ENCODE measurements at places on chromosomes 5 and 9.

DNA sequence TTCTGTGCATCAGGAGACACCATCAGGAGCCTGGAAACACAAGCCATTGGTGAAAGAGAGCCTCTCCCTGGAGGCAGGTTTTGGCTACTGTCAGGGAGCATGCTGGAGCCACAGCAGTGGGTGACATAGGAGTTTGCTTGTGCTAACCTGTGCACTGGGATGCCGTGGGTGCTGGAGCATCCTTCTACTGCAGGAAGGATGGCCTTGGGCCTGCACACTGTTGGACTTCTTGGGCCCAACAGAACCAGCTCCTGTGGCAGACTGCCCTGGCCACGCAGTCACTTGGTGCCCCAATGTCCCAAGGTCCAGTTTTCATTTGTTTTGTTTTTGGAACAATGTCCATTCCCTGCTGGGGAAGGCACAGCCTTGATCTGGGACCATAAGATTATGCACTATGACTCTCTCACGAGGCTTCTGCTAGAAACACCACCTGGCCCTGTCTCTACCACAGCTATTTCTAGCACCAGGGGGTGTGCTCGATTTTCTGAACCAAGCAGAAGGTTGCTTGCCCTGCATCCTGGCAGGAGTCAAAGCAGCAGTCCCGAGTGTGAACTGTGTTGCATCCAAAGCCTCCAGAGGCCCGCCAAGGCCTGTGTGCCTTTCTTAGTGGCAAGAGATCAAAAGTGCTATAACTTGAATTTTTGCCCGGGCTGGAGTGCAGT is 5.5 kb upstream of the LTC4S start:
- no peak for DNase-seq

GRCh38 chr5:94467954-94468930 is 150.2 kb downstream of the KIAA0825 start:
- no peak for DNase-seq

- DNase-seq = no peak
Observed at GRCh38 chr9:70011366-70011765, 32.3 kb upstream of the MAMDC2 start.

DNA sequence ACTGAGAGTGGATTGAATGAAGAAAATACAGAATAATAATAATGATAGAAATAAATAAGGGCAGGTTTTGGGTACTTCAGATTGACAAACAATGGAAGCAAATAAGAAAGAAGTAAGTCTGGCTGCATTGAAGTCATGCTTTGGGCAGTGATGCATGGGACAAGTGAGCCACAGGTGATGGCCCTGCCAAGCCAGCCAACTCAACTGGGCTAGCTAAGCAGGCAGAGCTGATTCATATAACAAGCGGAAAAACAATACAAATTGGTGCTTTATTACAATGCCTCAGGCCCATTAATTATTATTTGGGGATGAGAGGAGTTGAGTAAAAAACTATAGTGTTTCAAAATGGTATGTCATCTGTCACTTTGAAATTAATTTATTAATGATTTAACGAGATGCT is 502.0 kb downstream of the CDH12 start:
- DNase-seq = no peak

DNA sequence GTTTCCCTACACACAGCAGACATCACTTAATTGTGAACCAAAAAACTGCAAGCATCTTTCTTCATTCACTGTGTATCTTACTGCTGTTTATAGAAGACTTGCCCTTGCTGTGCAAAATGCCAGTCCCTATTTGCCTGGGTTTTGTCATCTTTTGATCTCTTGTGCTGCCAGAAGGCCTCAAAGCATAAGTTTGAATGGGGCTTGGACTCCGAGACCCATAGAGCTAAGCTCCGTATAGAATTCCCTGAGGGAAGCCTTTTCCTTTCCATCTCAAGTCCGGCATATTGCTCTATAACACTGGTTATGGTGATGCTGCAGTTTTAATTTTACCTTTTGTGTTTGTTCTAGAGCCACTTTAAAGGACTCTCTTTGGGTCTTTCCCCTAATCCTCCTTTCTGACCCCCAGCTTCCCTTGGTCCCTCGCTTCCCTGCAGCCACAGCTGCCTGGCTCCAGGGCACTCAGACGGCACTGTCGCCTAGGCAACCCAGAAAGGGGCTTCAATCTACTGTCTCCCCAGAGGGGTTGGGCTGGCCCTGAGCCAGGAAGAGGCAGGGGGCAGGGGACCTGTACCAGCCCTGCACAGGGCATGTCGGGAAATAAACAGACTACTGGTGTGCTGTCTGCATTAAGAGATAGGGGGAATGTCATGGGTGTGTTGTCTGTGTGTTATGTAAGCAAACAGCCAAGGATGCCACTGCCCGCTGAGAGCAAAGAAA is 73.4 kb upstream of the MELK start:
- no peak for DNase-seq

GRCh38 chr5:170534177-170534576 is 30.4 kb downstream of the KCNIP1 start:
- DNase-seq = no peak

DNA sequence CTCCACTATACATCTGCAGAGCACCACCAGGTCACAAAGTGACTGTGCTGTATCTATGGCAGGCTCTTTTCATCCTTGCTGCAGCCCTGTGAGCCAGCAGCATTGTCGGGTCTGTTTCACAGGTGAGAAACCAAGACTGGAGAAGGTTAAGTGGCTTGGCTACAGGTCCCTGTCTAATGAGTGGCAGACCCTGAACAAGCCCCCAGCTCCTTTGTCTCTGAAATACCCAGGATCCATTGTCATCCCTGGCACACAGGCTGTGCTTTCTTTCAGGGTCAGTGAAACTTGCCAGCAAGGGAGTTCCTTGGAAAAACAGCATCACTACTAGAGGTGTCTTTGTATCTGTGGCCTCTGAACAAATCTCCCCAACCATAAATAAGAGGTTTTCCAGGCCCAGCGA is 27.6 kb upstream of the CXCL14 start:
- DNase-seq = no peak

DNA sequence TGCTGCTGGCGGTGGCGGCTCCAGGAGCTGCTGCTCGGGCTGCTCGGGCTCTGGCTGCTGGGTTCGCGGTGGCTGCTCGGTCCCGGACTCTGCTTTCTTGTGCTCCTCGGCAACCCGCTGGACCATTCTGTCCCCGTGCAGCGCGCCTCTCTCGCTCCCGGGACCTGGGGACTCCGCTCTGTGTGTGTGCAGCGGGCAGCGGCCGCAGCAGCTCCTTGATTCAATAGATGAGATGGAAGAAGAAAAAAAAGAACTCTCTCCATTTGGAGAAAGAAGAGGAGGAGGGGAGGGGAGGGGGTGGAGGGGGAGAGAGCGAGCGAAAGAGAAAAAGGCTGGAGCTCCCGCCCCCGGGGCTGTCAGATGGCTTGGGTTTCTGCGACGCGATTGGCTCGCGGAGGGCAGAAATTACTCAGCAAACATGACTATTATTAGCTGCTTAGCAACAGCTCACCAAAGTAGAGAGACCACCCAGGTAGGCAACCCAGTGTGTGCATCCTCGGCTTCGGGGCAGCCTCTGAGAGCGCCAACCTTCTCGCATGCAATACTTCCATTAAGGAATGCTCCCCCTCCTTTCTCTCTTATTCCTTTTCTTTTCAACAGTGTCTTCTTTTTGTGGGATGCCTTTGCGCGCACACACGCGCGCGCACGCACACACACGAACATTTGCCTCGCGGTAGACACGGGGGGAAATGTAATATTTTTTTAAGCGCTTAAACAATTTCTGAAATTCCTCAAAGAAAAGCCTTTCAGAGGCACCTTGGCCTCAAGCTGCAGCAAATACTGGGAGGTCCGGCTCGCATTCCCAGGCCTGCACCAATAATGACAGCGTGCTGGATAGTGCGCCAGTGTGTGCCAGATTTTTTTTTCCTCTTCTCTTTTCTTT is 7.6 kb downstream of the PTCH1 start:
- no peak for DNase-seq

DNA sequence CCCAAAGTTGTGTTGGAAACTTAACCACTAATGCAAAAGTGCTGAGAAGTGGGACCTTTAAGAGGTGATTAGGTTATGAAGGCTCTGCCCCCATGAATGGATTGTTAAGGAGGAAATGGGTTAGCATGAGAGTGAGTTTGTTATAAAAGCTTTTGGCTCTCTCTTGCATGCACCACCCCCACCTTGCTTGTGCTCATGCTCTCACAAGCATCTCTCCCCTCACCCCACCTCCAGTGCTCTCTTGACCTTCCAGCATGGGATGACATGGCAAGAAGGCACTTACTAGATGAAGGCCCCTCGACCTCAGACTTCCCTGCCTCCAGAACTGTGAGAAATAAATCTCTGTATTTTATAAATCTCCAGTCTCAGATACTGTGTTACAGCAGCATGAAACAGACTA is 52.8 kb downstream of the RICTOR start:
- DNase-seq = no peak

Measured in hematopoietic multipotent progenitor cell treated with erythropoietin and hydrocortisone succinate and interleukin-3 and kit ligand, for 17 days (in vitro differentiated cells).